ENCODE measurements at places on chromosomes 1 and 21.

DNA sequence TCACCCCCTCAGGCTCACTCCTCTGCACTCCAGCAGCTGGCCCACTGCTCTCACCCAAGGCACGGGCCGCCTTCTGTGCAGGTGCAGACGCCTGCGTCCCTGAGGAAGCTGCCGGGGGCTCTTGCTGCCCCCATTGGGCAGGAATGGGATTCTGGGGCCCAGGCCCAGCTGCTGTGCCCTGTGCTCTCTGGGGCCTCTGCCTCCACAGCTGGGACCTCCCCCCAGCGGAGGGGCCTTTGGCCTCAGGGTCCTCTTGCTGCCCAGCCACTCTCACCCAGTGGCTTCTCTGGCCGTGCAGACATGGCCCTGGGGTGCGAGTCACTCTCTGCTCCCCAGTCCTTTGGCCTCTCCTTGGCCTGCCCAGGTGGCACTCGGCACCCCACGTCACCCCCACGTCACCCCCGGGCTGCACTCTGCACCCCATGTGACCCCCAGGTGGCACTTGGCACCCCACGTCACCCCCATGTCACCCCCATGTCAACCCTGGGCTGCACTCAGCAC, 19.1 kb upstream of the LRRC3 start:
- DNase-seq, result no peak

DNA sequence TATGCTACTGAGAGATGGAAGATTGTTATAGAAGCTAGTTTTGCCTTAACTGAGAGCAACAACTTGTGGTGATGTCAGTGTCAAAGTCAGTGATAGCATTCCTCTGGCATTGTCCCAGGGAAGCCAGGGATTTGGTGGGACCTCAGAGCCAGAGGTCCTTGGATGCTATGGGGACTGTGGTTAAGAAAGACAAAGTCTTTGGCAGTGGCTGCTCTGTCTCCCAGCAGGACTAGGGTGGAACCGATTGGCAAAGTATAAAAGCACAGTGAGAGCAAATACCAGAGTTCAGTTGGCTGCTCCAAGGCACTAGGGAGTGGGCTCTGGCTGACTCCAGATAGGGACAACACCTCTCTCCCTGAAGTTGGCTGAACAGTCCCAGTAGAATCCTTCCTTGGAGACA, 104.8 kb downstream of the GDAP2 start:
- DNase-seq, result no peak

DNA sequence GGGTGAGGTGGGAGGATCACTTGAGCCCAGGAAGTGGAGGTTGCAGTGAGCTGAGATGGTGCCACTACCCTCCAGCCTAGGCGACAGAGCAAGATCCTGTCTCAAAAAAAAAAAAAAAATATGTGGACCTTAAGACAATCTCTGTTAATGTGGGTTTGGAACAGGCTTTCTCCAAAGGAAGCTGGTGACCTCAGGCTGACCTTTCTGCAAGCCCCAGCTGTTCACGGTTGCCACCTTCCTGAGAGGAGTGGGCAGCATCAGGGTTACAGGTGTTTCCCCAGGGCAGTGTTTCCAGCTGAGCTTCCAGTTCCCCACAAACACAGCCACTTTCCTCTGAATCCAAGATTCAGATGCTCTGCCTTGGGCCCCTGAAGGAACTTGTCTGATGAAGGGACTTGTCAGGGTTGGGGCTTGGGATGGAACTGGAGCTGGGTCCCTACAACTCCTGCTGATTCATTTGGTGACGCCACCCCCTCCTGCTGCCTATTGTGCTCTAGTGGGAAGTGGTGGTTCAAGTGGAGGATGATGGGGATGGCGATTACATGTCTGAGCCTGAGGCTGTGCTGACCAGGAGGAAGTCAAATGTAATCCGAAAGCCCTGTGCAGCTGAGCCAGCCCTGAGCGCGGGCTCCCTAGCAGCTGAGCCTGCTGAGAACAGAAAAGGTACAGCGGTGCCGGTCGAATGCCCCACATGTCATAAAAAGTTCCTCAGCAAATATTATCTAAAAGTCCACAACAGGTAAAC, 1.9 kb downstream of the ZBTB48 start:
- no peak for DNase-seq

- no peak for DNase-seq
Observed at GRCh38 chr1:1929102-1929638, 10.1 kb upstream of the TMEM52 start.

GRCh38 chr1:151584278-151584677, 27.6 kb upstream of the SNX27 start:
- DNase-seq, result no peak

- DNase-seq, result no peak
Observed at GRCh38 chr1:62109124-62109523, 85.5 kb upstream of the L1TD1 start.

GRCh38 chr21:31316488-31317169, 27.4 kb downstream of the TIAM1 start:
- no peak for DNase-seq

- no peak for DNase-seq
Observed at GRCh38 chr1:11778844-11779623, 17.0 kb downstream of the C1orf167 start.

DNA sequence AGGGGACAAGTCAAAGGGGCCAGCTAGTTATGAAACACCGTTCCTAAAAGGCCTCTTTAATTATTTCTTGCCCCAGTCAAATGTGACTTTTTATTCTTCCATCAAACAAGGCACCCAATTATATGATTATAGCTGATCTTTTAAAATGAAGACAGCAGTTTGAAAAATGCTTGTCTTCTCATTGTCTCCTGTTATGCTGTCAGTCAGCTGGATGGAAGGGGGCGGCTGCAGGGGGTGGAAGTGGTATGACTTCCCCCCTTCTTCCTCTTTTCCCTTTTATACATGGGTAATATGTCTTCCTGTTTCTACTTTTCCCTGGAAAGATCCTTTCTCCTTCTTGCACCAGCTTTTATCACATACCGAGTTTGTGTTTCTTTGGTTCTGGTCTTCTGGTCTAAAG, 25.8 kb upstream of the KCNA10 start:
- DNase-seq, result no peak

DNA sequence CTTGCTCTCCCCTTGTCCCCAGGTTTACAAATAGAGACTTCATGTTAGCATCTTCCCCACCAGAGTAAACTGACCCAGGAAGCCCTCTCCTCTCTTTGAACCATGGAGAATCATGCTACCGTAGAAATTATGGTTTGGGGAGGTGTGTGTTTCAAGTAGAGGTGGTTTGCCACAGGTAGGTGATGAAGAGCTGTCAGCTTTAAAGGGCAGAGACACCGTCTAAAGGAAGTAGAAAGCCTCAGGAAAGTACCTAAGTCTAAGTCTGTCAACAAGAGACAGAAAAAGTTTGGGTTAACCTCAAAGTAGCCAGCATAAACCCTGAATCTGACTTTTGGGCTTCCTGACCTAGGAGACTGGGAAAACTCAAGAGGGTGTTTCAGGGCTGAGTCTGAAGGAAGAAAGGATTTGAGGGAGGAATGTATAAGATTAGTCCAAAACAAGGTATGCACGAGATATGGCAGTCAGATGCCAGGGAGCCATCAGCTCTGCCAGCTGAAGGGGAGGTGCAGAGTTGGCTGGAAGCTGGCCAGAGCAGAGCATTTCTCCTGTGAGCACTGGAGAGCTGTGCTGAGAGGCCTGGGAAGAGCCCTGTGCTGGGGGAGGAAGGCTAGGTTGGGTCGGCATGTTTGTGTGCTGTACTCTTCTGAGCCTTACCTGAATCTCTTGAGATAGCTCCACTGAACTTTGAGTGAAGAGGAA, 14.3 kb downstream of the ADAMTSL4 start:
- peak; percentile 83 for DNase-seq

GRCh38 chr1:109466452-109467300, at the start of gene SYPL2:
TSS of gene SYPL2 (plus strand) at chr1:109466546. CDS start at chr1:109466844, 298 bp downstream.
- DNase-seq, result no peak

DNA sequence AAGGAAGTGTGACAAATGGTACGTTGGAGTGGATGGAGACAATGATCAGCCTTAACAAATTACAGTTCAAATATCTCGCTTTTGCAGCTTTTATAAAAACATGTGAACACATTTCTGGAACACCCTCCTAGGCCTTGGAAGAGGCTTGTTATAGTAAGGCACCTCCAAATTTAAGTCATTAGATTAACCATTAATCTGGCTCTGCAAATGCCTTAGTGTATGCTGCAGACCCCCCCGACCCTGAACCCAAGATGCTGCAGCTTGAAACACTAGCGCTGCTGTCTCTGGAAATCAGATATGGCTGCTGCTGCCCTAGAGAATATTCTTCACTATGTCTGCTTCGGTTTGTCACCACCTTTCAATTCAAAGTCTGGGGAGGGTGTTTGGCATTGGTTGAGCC, 196.4 kb downstream of the MIS18A start:
- DNase-seq, result no peak

DNA sequence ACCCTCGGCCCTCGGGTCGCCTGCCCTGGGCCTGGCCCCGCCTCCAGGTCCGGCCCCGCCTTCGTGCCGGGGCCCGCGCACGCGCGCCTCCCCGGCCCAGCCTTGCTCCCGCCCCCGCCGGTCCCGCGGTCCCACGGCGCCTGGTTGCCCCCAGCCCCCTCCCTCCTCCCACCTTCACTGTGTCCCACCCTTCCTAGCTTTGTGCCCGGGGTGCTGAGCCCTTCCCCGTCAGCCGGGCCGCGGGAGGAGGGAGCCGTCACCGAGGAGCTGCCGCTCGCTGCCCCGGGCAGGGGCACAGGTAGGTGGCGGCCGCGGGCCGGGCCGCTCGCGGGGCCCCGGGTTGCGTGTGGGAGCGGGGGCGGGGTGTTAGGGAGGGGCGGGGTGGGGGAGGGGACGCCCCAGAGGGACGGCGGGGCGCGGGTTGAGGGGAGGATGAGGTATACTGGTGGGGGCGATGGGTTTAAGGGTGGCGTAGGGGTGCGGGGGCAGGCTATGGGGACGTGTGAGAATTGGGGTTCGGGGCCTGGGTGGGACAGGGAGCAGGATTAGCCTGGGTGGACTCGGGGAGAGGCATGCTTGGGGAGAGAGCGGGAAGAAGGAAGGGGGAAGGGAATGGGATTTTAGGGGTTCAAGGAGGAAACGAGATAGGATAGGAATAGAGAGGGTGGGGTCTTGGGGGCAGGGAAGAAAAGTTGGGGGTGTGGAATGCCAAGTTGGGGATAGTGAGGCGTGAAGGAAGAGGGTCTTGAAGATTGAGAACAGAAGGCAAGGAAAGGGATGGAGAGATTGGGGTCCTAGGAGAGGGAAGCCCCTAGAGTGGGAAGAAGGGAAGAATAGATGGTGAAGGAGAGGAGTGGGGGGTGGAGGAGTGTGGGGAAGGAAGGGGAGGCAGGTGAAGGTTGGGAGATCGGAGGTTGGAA, at the start of gene LRRC42:
Gene LRRC42 (plus strand): TSS at position 99 of the 920 bp plus-strand sequence. CDS start 5,650 bp downstream, outside the sequence.
- no peak for DNase-seq

DNA sequence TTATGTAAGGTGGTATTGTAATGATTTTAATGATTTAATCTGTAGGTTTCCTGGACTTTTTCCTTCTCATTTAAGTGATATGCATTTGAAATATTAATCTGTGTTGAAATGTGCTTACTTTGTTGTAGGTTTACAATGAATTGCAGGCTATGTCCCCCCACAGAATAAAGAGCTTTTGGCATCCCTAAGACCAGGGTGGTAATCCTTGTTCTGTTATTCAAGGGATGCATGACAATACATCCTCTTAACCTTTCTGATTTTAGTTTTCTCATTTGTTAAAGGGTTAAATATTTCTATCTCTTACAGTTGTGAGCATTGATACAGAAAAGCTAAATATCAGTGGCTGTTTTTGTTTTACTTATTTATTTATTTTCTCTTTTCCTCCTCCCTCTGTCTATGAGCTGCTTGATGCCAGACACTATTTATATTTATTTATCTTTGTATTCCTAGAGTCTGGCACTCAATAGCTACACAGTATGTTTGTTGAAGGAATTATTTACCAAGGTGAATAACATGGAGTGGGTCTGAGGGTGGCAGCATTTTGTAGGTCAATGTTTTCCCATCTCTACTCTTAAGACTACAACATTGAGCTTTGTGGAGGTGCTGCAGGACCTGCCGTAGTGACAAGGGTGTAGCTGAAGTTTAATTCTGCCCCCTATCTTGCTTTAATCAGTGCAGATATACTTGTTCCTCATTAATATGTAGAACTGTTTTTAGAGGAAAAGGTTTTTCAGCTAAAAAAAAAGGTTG, 19.9 kb upstream of the ADGRL2 start:
- no peak for DNase-seq

DNA sequence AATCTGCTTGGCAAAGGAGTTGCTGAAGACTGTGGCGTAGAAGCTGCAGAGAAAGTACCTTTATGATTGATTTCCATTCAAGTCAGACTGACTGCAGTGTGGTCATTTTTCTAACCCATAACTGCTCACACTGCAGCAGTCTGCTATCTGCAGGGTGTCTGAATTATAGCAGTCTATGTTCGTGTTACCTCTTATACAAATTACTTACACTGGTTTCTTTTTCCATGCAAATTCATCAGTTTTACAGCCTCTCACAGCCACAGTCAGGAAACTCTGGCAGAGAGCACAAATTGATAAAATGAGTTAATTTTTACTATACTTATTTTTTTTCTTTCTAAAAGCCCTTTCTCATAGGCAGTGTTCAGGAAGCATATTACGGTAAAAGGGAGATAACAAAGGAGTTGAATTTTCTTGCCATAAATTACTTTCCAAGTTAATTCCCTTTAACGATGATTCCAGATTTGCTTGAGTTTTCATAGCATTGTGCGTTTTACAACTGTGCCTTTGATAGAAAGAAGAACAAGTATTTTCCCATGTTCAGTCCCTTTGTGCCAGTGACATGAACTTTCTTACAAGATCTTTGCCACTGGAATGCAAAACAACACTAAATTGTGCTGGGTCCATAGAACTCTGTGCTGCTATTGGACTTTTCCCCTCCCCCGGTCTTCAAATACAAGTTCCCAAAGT, 261.5 kb downstream of the NFIA start:
- no peak for DNase-seq

Data from NCI-H1694 treated with DMSO at 0.1 percent for 48 hours (cell line).